Caco-2 (cell line): ENCODE measurements at places on chromosomes 7 and 10. TPM values are rescaled to one million over a fixed set of nuclear protein-coding genes. Genes with fewer than 3 reads are reported as not detected.

DNA sequence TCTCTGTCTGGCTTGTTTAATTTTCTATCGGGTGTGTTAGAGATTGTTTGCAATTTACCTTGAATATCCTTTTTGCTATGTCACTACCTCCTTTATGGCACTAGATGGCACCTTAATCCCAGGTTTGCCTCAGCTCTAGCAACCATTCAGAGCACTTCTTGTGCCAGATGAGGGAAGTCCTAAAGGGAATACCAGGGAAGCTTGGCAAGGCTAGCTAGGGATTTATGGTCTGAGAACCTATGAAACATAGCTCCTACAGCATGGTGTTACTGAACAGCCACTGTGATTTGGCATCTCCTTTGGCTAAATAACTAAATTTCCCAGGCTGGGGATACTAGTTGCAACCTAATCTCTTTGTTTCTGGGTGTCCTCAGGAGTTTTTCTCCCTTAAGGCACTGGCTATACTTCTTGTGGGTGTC lies 69.0 kb upstream of the VOPP1 start:
- peak; percentile 54 for DNase-seq

- peak; percentile 97 for DNase-seq
These were observed at the start of gene ZNF12 for GRCh38 chr7:6706666-6707407. TSS of gene ZNF12 (minus strand) at chr7:6706947. CDS start at chr7:6705173, 1,774 bp downstream.

- DNase-seq: peak; percentile 79
These were observed 58.6 kb downstream of the PROSER2 start for GRCh38 chr10:11881477-11882417.

DNA sequence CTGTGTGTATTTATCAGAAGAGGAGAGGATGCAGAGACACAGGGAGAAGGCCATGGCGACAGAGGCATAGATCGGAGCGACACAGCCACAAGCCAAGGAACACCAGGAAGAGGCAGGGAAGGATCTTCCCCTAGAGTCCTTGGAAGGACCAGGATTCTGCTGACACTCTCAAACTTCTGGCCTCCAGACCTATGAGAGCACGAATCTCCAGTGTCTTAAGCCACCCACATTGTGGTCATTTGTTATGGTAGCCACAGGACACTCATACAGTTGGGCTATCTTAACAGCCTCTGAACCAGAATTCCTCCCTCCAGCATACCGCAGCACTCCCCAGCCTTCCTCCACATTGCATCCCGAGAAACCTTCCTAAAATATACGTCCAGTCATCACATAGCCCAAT lies 367.0 kb upstream of the MGMT start:
- no peak for DNase-seq

- DNase-seq: no peak
These were observed 66.0 kb upstream of the SHH start for GRCh38 chr7:155878250-155878649.

GRCh38 chr7:79668292-79668691 lies 214.8 kb upstream of the MAGI2 start:
- no peak for DNase-seq

DNA sequence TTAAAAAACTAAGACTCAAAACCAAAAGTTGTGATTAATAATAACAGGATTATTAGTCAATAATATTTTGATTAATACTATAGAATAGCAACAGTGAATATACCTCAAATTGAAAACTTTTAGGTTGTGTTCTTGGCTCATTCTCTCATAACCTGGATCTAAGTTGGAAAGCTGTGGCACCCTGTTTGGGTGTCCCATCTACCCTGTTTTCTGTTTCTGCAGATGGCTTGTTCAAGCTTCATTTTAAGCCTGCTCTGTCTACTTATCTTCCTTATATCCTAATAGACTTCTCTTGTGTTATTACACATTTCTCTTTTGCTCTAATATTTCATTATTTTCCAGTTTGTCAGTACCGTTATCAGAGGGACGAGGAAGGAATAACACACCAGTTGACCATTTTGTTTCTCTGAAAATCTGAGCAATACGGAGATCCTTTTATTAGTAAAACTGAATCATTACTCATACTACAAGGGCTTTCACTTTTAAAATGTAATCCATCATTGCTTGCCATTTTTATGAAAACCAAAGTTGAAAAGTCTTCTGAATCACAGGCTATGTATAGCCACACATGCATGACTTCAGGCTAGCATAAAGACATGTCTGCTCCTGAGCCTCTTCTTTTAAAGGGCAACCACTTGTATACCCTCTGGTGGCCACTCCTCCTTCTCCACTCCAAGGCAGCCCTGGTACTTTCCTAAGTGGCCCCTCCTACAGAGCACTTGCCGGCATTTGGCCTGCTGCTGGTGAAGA lies 22.3 kb downstream of the COX15 start:
- no peak for DNase-seq

DNA sequence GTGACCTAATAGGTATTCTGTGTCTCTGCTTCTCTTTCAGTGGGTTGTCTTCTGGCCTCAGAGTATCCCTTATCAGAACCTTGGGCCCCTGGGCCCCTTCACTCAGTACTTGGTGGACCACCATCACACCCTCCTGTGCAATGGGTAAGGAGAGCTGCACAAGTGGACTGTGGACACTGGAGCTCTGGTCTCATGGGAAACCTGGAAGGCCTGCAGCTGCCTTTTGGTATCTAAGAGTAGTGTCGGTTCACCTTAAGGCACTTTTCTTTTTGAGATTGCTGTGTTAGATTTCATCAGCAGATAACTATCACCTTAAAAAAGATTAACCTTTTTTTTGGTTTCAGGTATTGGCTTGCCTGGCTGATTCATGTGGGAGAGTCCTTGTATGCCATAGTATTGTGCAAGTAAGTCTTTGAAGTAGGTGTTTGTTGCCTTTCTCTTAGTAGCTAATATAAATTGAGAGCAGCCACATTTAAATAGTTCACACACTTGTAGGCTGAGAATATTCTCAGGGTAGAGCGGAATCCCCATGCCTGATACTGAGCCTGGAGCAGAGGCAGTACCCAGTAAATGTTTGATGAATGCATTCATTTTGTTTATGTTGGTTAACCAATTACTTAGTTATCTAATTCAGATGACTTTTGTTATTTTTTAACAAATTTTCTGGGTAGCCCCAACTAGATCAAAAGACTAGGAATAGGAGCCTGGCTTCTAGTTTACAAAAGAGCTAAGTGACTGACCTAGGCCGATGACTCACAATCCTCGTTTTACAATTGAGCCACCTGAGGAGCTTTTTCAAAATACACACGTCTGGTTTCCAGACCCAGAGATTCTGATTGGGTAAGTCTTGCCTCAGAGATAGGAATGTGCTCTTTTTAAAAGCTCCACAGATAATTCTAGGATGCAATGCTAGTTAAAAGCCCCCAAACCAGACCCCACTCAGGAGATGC lies 3.6 kb downstream of the TMEM254 start:
- DNase-seq: peak; percentile 83

DNA sequence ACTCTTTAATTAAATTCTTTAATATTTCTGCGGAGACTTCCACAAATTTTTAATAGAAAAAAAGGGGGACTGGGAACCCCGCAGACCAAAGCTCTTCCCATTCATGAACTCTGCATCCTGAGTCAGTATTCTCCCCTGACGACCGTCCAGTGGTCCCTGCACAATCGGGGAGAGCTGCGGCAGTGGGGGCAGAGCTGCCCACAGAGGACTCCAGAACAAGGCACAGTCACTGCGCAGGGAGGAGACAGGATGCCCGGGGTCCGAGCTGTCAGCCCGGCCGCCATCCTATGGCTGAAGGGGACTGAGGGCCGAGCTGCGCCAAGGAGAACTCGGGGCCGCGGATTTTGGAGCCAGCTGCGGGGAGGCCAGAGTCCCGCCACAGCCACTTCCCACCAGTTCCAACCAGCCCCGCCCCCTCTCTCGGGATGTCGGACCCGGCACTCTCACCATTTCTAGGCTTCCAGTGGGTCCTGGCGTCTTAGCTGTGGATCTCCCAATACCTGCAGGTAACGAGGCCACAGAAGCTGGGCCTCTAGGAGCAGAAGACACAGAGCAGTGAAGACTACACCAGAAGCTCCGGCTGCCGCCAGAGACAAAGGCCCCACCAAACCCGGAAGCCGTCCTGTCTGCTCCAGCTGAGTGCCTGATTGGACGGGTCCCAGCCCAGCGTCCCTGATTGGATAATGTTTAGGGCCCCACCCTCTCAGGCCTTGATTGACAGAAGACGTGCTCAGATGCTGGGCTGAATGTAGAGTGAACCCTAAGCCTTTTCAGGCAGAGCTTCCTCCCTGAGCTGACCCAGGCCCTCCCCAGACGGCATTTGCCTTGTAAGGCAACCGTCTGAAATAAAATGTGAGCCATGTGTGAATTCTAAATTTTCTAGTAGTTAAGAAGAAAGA lies at the start of gene ERV3-1:
Gene ERV3-1, minus strand, starts transcription at position 594 of the 899 bp plus-strand sequence. CDS start 13,661 bp downstream, outside the sequence.
- peak; percentile 97 for DNase-seq

- DNase-seq: no peak
These were observed 150.9 kb upstream of the MBL2 start for GRCh38 chr10:52923520-52923919.

DNA sequence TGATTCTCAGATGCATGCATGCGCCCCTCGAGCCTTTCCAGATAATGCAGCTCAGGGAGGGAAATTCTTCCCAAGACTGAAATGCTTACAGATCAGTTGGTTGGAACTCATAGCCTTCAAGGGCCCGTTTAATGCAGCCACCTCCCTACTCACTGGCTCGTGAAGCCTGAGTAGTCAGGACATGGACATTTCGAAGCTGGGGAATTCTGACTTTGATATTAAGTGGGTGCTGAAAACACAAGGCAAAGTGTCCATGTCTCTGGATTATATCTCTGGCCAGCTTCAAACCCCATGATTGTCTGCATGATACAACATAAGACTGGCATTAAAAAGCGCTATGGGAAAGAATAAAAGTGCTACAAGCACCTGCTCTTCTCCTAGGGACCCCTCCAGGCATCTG lies 207.5 kb downstream of the HERPUD2 start:
- DNase-seq: no peak

DNA sequence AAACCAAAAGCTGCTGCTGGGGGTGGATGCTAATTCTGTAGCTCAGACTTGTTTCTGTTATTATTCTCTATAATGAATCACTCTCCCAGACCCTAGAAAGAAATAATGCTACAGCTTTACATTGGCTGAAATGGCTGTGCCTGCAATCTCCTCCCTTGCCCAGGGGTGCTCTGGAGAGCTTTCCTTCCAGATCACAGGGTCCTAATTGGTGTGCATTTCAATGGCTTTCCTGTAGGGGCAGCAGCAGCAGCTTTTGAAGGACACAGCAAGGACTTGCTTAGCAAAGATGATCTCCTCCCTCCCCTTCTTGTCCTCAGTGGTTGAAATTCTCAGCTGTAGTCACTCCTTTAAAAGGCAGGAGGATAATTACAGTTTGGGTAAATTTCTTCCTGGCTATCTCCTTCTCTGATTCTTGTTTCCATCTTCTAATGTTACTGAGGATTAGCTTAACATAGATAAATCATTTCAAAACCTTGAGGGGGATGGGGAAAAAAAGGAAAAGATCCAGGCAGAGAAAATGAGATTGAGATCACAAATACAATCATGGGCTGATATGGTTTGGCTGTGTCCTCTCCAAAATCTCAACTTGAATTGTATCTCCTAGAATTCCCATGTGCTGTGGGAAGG lies 120.2 kb upstream of the CTTNBP2 start:
- peak; percentile 72 for DNase-seq

DNA sequence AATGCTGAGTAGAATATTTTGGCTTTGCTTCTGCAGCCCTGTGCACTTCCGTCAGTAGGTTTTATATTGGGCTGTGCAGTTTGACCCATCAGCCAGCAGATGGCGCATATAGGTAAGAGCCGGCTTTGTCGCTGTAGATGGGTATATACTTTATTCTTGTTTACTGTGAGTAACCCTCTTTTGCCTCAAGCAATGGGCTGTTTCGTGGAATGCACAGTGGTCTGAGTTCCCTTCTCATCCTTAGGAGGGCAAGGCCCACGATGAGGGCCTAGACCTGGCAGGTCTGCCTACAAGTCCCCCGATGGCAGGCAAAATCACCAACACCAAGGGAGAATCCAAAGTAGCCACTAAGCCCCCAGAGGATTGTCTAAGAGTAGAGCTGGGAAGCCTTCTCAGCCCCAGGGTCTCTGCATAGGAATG lies 1002.9 kb upstream of the KCND2 start:
- peak; percentile 66 for DNase-seq

- peak; percentile 85 for DNase-seq
These were observed at the start of gene NOM1 for GRCh38 chr7:156949541-156950380. TSS of gene NOM1 (plus strand) at chr7:156949712. CDS start at chr7:156949738, 26 bp downstream.

DNA sequence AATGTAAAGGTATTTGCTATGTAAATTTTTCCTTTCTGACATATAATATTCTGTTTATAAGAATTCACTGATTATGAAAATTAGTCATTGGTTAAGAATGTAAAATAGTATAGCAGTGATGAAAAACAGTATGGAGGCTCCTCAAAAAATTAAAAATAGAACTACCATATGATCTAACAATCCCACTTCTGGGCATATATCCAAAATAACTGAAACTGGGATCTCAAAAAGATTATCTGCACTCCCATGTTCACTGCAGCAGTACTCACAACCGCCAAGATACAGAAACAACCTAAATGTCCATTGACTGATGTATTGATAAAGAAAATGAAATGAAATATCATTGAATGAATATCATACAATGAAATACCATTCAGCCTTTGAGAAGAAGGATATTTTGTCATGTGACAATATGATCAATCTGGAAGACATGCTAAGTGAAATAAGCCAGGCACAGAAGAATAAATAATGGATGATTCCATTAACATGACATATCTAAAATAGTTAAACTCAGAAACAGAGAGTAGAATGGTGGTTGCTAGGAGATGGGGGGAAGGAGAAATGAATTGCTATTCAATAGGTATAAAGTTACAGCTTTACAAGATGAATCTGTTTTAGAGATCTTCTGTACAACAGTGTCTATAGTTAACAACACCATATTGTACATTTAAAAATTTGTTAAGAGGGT lies 14.0 kb downstream of the C10orf88 start:
- no peak for DNase-seq

GRCh38 chr10:26528715-26529393 lies 90.7 kb downstream of the APBB1IP start:
- DNase-seq: no peak

- DNase-seq: no peak
These were observed 20.3 kb downstream of the NACAD start for GRCh38 chr7:45068236-45069023.

DNA sequence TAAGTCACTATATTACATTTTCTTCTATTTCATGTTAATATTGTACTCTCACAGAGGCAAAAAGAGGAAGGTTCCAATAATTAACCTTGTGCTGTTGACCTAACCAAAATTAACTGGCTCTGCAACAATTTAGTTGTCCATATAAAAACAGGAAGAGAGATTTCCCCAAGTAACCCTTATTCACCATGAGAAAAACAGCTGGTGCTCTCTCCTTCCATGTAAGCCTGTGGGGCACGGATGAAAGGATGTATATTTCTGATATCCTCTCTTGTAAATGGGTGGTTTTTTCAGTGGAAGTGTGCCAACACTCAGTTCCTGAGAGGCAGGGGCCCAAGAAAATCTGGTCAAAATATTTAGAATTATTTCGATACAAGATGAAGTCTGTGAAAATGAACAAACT lies 358.1 kb downstream of the CRPPA start:
- no peak for DNase-seq

The GALNT17 gene
- total RNA-seq: not detected in 2 replicates

The OPN4 gene
- not detected in 2 replicates for total RNA-seq

The ZNF804B gene
- not detected in 2 replicates for total RNA-seq

The TMEM273 gene
- not detected in 2 replicates for total RNA-seq

The PSD gene
- total RNA-seq: 2.8 and 3.8 TPM in 2 replicates

The RSBN1L gene
- total RNA-seq: 21.4 and 25.3 TPM in 2 replicates

The CLCN1 gene
- total RNA-seq: 1.8 and 1.9 TPM in 2 replicates
